ENCODE measurements at places on chromosomes 2 and 18.

GRCh38 chr18:58225101-58225500 lies 181.1 kb downstream of the NEDD4L start:
- DNase-seq = no peak

DNA sequence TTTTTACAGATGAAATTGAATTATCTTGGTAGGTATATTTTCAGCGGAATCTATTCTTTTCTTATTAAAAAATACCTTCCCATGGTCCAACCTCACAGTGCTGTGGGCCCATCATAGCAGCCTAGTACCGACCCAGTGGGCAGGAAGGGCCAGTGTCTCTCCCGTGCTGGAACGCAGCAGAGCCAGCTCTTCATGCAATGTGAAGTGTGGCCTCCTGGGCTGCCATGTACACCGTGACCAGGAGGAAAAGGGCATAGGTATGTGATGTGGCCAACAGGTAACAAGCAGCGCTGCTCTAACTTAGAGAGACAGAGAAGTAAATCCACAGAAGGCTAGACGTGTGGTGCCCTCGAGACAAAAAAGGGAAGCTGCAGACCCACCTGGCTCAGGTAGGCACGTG lies 221.1 kb upstream of the SALL3 start:
- DNase-seq = no peak

GRCh38 chr2:119010336-119010735 lies 68.3 kb downstream of the MARCO start:
- DNase-seq = no peak

DNA sequence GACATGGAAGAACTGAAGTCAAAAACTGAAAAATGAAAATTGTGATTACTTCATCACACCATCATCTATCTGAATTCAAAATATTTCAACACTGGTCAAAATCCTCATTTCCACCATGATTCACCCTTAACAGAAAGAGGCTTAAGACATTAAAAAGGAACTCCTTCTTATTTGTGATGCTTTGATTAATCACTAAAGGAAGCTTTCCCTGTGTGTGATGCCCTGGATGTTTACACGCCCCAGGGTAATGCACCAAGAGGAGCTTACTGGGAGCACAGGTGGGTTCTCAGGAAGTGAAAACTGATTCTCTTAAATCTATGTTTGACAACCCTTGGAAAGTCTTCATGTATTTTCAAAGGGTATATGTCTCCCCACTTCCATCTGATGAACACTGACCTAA lies 11.5 kb downstream of the GRB14 start:
- DNase-seq = no peak

DNA sequence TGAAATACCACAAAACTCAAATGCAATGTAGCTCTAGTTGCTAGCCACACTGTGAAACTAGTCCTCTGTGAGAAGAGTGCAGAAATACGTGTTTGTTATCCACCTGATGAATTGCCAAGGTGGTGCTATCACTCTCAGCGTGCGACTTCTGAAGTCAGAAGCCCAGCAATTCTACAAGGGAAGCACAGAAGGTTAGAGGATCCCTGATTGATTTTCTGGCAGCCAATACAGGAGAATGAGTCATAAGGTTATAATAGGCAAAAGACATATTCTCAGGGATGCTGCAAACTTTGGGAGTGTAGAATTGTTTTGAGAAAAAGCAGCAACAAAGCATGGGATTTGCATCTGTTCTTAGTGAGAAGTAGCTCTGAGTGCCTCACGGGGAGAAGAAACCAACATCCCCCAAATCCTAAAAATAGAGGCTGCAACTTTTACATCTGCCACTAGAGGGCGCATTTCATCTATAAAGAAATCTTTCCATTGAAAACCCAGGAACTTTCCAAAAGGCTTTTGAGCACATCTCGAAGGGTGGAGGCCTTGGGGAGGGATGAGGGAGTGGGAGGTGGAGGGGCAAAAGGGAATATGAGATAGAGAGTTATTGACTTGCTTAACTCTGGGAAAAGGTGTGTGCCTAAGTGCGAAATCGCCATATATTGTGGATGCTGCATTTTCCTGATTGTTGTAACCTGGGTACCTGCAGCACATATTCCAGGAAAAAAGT lies 78.0 kb downstream of the TMEM182 start:
- peak; percentile 49 for DNase-seq

DNA sequence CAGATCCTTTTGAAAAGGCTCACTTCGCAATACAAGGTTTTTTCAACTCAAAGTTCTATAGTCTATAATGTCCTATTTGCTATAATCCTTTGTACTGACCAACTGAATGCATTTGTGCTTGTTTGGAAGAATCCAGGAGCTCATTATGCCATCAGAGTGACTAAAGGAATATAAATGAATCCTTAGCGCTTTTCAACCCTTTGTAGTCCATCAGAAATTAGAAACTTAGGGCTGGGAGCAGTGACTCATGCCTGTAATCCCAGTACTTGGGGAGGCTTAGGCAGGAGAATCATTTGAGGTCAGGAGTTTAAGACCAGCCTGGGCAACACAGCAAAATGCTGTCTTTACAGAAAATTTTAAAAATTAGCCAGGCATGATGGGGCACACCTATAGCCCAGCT lies 330.2 kb upstream of the CHAC2 start:
- DNase-seq = no peak

GRCh38 chr2:128523457-128523856 lies 204.8 kb upstream of the HS6ST1 start:
- no peak for DNase-seq

GRCh38 chr2:79792090-79792489 lies 279.2 kb downstream of the CTNNA2 start:
- DNase-seq = no peak

DNA sequence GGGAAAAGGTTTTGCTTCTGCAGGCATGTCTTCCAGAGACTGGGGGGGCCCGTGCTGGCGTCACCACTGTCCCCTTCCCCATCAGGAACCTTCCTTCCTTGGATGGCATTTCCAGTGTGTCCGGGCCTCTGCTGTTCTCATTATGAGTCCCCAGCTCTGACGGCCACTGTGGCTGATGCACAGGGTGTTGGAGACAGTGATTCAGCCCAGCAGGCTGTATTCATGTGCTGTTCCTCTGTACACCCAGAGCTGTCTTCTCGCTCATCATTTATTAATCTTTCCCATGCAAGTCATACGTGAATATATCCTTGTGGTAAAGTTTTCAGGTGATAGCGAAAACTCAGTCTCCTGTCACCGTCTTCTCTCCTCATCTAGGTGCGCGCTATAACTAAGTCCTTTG lies 57.7 kb downstream of the ASAP2 start:
- DNase-seq = peak; percentile 66

DNA sequence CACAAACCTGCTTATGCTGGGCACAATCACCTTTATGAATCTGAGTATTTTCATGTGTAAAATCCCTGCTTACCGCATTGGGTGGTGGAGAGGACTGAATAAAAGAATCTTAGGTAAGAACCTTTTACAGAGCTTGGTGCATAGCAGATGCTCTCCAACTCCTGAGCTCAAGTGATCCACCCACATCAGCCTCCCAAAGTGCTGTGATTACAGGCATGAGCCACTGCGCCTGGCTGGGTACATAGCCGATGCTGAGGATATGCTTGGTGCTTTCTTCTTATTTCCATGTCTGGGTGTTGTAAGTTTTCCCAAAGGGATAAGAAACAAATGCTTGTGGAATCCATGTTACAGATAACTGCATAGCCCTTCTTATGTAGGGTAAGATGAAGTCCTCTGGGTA lies 244.3 kb upstream of the PXDN start:
- DNase-seq = no peak

DNA sequence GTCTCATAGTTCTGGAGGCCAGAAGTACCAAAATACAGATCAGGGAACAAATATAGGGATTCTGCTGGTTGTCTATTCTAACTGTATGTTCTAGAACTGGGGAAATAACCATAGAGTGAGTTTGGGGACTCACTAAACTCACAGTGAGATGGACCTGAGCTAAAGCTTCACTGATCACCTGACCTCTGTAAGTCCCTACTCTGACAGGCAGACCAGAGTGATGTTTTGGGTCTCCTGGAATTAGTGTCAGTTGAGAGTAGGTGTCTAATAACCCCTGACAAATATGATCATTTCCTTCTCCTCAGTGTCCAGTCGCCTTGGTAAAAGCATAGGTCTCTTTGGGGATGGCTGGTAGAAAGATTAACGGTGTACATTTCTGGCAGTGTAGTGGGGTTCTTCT lies 14.2 kb downstream of the PIKFYVE start:
- DNase-seq = no peak

GRCh38 chr18:25531207-25531606 lies 179.2 kb upstream of the ZNF521 start:
- no peak for DNase-seq

GRCh38 chr2:28430377-28430765 lies 37.7 kb downstream of the FOSL2 start:
- DNase-seq = no peak

DNA sequence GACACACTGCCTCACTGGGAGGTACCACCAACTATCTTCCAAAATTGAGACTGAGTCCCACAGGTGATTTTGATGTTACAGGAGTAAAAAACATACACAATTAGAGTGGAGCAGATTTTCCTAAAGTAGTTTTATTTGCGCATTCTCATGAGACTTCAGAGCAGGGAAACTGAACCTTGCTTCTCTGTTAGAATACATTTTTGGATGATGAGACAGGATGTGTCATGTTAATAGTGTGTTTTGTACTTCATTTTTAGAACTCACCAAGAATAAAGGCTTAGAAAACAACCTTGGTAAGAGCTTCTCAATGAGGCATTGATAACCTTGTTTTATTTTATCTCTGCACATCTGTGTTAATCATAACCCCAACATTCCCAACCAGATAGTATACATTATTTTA lies 310.2 kb upstream of the GALNT5 start:
- no peak for DNase-seq

DNA sequence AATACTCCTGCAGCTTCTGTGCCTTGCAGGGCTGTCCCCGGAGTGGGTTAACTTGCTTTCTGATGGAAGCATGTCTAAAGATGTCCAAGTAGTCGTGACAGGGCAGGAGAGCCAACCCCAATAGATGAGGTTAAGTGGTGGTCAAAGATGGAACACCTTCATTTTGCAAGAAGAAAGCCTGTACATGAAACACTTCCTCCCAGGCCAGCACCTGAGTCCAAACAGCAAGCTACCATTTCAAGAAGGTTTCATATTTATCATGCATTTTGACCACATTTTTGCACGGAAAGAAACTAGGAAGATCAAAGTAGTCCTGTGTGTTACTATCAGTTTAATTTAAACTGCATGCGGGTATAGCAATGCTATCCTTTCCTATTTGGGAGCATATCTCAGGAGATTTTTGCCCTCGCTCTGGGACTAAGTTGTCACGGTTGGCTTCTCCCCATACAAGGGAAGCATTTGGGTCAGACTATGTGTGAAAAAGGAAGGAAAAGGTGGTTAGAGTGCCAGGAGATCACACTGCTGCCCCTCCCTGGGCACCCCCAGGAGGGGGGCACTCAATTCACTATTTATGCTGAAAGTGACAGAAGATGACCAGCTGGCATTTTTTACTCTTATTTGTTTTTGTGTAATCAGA lies 187.6 kb downstream of the ZNF521 start:
- no peak for DNase-seq

- no peak for DNase-seq
Observed at GRCh38 chr18:40662898-40663437, 1292.1 kb upstream of the PIK3C3 start.

GRCh38 chr2:210616074-210616473 lies 59.7 kb downstream of the CPS1 start:
- no peak for DNase-seq

DNA sequence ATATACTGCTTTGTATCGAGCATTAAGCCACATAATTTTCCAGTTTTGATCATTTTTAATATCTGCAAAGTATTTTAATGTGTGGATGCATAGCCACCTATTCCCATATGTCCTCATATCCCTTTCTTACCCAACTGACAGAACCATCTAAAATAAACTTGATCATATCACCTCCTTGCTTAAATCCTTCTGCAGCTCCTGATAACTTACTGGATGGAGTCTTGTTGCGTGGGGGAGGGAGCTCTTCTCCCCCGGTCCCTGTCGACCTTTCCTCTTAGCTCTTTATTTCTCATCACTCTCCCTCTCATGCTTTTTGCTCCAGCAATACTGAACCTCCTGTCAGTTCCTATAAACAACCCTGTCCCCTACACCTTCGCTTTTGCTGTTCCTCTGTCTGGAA lies 18.7 kb downstream of the TMEM178A start:
- DNase-seq = no peak

GRCh38 chr18:5630057-5630899 lies 86.5 kb upstream of the EPB41L3 start:
- no peak for DNase-seq

GRCh38 chr2:23452853-23453420 lies 68.0 kb downstream of the KLHL29 start:
- DNase-seq = no peak

- DNase-seq = no peak
Observed at GRCh38 chr2:36482576-36483214, 115.3 kb downstream of the FEZ2 start.

DNA sequence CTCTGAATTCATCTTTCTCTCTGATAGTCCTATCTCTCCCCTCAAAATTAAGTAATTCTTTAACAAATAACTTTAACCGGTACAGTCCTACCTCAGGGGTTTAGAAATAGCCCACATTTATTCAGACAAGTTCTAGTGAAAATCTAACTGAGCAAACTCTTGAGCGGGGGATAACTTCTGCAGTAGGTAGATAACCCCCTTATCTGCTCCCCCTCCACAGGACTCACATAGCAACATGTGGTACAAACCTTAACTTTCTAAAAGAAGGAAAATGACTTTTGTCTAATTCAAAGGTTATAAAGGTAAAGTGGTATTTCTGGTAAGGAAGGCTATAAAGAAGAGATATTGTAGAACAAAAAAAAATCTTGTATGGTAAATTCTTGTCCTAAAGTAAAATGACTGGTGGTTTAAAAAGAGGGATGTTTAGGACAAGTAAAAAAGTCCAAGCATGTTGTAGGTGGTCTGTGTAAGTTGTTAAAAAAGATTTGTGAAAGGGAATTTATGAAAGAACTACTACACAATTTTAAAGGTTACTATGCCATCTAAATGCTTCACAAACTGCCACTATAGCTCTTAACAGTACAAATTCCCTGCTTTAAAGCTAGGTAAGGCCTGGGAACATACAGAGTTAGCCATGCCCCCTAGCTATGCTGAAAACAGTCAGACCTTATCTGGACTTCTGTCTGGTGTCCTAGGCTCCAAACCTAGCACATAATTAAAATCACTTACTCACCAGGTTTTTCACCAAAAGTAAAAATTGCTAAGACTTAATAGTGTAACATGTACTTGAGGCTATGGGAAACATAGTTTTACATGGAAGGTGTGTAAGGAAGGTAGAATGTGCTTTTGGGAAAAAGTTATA lies 8.1 kb upstream of the RPIA start:
- no peak for DNase-seq

DNA sequence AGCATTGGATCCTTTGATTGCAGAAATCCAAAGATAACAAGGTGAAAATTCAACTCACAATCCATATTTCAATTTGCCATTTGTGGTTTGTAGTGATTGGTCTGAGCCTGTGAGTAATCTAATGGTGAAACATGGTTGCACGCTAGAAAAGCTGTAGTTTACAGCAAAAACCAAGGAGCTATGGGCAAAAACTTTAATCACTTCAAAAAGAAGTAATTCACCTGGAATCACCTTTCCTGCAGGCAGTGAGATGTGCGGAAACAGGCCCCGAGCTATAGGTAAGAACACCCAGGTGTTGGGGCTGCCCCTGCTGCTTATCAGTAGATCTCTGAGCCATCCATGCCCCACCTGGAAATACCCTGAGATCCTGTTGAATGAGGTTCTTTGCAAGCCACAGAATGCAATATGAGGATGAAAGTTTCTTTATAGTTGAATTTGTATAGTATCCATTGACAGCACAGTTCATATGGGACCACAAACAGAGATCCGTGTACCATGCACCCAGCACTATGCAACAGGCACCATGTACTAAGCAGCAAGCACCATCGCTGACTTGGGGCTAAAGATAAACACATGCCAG lies 208.2 kb downstream of the SPP2 start:
- peak; percentile 41 for DNase-seq

Measured in RKO (cell line).